Kidney glomerular epithelial cell (primary cell): ENCODE measurements at places on chromosomes 12 and 14.

DNA sequence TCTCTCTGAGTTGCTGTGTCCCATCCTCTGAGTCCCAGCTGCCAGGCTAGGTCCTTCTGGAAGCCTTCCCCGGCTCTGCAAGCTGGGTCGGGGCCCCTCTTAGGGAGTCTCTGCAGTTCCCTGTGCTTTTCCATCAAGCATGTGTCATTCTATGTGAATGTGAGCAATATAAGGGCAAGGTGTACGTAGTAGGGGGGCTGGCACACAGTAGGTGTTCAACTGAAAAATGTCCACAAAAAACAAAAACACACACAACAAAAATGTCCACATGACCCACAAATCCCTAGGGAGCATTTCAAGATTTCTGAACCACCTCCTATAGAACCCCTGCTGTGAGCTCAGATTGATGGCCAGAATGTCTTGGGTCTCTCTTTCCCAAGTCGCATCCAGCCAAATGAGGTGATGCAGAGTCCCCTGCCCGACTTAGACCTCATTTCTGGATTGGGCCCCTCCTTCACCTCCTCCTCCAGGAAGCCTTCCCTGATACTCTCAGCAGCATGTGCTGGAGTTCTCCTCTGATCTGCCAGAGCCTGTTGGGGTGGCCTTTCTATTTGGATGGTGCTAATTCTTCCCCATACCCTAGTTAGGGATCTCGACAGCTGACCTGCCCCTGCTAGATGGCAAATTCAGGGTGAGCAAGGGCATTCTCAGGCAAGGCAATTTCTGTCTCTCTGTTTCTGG lies 196.1 kb upstream of the LHX5 start:
- no peak for DNase-seq

DNA sequence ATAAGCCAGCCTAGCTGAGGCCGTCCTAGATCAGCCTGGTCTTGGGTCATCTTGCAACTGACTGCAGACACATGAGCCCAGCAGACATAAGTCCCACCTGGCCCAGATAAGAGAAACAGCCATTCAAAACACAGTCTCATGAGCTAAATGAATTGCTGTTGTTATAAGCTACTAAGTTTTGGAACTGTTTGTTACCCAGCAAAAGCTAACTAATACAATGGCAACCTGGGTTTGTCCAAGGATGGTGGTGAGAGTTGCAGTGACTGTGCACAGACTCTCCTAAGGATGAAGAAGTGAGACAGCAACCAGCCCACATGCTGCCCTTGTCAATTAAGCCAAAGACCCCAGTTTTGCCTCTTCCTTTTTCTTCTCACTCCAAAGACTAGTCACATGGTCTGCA lies 22.2 kb upstream of the NUAK1 start:
- DNase-seq, result no peak

GRCh38 chr12:76402259-76402658 lies 54.0 kb upstream of the BBS10 start:
- DNase-seq, result no peak

DNA sequence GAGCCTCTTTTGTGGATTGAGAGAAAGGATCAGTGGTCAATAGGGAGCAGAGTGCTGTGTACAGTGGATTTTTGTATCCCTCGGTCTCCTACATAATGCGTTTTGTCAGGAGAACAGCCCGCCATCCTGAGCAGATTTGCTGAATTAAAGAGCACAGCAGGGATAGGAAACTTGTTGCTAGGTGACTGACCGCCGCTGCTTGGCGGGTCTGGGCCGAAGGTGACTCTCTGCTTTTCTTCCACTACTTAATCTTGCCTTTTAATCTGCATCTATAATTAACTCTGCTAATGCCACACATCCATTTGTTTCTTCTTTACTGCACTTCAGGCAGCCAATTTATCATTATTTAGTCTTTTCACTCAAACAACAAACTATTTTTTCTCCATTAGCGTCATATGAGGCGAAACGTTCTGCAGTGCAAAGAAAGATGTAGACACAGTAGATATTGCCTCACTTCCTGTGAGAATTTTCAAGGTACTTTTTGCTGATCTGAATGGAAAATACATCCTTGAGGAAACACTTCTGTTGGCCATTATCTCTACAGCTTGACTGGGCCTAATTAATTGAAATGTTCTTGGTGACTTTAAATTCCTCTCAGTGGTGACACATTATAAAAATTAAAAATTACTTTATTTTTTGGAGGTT lies 108.0 kb downstream of the PPM1A start:
- no peak for DNase-seq
